Stimulated activated naive CD4-positive, alpha-beta T cell treated with Interleukin-2 at 50 U/mL for 16 hours (primary cell): ENCODE measurements at places on chromosomes 7 and 10.

DNA sequence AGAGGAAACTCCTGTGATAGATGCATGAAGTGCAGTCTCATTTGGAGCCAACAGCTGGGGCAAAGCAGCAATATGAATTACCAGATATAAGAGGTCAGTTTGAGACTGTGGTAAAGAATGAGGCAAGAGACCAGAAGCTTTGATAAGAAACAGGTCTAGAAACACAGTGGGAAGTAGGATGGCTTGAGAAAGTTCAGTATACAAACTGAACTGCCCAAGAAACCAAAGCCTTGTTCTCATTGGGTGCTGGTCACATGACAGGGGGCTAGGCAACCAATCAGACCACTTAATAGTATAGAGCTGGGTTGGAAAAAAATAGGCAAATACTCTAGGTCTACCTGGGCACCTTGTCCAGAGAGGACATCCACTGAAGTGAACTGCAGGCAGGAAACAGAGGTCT lies 46.2 kb upstream of the PLCE1 start:
- no peak for DNase-seq

- no peak for DNase-seq
These were observed 718.2 kb upstream of the PCDH15 start for GRCh38 chr10:55519264-55519663.

DNA sequence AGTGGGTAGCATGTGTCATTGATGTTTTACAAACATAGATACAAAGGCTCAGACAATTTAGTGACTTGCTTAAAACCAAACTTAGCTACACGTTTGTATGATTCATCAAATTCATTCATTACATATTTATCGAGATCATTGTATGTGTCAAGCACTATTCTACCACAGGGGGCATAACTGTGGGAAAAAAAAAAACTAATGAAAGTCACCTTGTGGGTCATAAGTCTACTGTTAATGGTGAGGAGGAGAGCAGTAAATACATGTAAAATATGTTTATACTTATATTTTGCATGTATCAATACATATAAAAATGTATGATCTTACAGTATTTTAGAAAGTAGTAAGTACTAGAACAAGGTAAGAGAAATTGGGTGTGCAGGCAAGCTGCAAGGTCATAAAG lies 933.8 kb downstream of the IPMK start:
- DNase-seq = no peak

GRCh38 chr10:92052741-92053140 lies 129.2 kb downstream of the BTAF1 start:
- DNase-seq = no peak

DNA sequence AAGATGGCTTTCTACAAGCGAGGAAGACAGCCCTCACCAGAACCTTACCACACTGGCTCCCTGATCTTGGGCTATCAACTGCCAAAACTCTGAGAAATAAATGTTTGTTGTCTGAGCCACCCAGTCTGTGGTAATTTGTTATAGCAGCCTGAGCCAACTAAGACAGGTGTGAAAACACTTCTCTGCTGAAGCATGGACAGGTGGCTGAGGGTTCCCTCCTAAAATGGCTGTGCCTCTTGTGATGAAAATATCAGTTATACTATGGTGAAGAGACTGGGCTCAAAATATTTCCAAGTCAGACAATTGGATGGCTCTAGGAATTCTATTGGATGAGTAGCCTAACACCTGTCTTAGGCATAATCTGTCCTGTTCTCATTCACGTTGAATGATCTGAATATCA lies 78.1 kb downstream of the CDK1 start:
- DNase-seq = no peak

DNA sequence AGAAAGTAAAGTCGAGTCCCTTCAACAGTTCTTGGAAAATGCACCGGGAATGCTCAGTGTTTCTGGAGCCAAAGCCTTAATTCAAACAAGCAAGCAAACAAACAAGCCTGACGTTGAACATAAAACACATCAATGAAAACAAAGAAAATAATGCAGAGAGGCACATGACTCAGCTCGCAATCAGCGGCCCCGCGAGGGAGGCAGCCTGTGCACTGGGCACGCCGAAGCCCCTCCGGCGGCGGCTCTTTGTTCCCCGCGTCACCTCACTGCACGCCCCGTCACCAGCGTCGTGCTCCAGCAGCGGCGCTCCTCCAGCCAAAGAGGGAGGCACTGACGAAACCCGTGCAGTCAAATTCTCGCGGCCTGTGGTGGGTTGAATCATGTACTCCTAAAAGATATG lies 151.5 kb downstream of the DNAJB6 start:
- DNase-seq = no peak

DNA sequence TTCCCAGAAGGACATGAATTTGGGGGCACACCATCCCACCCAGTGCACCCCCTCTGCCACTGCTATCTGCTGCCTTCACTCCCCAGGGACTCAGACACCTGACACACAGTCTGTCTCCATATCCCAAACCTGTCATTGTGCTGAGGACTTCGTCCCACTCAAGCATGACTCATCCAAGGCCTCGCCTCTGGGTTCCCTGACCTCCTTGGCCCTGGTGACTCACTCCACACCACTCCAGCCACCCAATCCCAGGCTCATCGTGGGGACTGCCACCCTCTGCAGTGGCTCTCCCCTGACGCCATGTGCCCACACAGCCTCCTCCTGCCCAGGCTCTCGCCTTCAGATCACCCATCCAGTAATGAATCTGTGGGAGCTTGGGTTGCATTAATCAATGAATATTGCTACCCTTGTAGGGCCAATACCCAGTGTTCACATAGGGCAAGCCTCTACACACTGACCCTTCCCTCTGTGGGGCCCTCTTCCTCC lies 6.6 kb upstream of the INSIG1 start:
- no peak for DNase-seq

DNA sequence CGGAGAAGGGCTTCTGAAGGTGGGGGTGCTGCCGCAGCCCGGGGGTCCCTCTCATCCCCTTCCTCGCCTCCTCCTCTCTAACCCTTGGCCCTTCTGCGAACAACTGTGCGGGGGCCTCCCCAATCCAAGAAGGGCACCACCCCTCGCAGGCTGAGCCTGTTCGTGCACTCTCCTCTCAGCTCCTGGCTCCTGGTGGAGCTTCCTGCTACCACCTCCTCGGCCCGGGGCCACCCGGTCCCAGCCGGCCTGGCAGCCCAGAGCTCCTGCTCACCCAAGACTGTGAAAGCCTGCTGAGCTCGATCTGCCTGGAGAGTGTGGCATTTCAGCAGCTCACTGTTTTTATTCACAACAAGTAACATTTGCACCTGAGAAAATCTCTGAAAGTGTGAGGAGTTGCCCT lies 2.4 kb downstream of the ADGRA1 start:
- no peak for DNase-seq

DNA sequence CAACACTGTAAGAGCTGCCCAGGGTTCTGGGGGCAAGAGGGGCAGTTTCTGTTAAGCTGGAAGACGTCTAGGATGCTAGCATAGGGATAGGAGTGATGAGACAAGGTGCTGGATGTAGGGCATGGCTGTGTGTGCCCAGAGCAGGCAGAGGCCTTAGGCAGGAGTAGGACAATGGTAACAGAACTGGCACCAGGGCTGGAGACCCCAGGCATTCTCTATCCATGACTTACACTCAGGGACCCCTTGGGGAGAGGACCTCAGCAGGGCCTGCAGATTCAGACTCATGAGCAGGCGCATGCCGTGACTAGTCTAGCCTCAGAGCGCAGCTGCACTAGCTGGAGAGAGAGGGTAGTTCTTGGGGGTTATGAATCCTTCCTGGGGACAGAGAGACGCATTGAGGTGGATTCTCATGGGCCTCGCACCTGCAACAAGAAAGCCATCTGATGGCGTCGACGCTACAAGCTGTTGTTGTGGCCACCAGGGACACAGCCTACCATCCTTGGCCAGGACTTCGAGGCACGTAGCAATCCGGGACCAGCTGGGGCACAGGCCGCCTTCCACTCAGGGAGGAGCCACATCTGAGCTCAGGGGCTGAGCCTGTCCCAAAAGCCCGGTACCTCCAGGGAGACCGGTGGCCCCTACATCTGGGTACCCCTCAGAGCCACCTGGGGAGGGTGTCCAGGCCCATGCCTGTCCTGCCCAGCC lies 474.1 kb downstream of the PTPRN2 start:
- no peak for DNase-seq

DNA sequence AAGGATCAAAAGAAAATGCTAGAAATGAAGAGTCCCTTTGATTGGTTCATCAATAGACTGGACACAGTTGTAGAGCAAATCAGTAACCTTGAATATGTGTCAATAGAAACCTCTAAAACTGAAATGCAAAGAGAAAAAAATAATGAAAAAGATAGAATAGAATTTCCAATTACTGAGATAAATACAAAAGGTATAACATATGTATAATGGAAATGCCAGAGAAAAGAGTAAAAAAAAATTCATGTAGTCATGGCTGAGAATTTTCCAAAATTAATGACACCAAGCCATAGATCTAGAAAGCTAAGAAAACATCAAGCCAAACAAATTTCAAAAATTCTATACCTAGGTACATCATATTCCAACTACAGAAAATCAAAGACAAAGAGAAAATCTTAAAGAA lies 62.0 kb upstream of the HGF start:
- no peak for DNase-seq

DNA sequence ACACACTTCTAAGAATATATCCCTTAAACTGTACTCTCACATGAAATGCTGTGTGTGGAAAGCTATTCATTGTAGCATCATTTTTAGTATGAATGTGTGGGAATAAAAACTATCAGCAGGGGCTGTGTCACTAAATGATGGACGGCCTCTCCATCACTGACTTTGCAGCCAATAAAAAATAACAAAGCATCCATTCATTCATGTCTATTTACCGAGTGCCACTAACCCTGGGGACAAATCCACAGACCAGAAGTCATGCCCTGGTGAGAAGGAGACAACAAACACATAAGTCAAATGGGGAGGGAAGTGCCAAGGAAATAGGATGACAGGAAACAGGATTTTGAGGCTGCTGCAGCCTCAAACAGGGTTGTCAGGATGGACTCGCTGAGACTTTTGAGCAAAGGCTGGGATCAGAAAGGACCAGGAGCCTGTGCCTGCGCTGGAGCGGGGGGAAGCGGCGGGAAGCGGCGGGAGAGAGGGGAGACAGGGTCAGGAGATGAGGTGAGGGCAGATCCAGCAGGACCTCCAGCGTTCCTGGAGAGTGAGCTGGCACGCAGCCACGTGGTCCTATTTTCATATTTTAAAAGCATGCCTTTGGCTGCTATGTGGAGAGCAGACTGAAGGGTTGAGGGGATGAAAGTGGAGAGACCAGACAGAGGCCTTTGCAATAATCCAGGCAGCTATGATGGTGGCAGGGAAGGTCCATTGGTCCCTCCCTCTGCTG lies 2.2 kb upstream of the NOM1 start:
- no peak for DNase-seq

DNA sequence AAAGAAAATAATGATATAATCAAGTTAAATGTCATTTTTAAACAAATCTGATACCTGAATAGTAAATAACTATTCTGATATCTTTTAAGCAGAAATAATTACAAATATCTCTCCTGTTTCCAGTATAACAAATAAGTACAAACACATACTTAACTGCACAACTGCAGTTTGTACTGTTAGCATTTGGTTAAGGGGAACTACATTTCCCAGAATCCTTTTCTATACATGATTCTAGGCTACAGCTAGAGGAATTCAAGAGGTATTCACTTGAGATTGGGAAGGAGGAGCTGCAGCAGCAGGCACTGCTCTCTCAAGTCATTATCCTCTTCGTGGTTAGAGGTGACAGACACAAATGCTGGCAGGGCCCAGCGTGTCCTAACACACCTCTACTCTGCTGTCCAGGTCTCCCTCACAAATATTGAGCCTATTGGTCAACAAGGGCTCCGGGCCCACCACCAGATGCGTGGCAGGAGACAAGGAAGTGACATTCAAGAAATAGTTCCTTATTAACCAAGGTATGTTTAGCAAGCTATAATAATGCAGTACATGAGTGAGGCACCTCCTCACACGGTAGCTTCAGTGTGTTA lies 255.1 kb upstream of the MKLN1 start:
- no peak for DNase-seq

GRCh38 chr7:85897967-85898366 lies 711.1 kb upstream of the SEMA3D start:
- no peak for DNase-seq

- no peak for DNase-seq
These were observed 124.2 kb downstream of the ARHGAP22 start for GRCh38 chr10:48480397-48481374.

GRCh38 chr10:27628621-27629020 lies 117.0 kb downstream of the MKX start:
- DNase-seq = no peak

DNA sequence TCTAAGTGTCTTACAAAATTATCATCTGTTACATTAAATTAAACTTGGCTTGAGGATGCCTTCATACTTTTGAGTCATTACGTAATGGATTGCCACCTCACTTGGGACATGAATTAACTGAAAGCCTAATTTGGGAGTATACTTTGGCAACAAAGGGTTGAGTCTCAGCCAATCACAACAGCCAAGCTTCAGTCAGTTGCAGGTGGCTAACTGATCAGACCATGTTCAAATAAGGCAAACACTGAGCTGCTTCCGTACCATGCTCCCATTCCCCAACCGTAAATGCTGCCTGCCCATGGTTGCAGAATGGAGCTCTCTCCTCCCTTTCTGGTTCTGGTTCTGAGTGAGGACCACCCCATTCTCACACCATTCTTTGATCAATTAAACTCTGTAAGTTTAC lies 92.9 kb upstream of the STK17A start:
- no peak for DNase-seq

DNA sequence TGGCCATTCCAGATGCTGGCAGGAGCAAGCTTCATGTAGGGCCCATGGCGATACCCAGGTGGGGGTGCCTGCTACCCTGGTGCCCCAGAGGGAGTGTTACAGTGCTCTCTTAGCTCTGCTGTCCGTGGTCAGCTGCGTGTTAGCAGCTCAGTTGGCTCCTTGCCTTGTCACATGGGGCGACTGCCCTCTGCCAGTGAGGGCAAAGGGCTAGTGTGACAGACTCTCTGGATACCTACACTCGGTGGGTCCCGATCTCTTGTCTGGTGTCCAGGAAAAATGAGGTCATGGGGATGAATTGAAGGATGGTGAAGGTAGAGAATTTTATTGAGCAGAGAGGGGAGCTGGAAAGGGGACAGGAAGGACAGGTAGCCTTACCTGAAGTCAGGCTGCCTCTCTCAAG lies 152.2 kb downstream of the CYP26A1 start:
- DNase-seq = no peak

DNA sequence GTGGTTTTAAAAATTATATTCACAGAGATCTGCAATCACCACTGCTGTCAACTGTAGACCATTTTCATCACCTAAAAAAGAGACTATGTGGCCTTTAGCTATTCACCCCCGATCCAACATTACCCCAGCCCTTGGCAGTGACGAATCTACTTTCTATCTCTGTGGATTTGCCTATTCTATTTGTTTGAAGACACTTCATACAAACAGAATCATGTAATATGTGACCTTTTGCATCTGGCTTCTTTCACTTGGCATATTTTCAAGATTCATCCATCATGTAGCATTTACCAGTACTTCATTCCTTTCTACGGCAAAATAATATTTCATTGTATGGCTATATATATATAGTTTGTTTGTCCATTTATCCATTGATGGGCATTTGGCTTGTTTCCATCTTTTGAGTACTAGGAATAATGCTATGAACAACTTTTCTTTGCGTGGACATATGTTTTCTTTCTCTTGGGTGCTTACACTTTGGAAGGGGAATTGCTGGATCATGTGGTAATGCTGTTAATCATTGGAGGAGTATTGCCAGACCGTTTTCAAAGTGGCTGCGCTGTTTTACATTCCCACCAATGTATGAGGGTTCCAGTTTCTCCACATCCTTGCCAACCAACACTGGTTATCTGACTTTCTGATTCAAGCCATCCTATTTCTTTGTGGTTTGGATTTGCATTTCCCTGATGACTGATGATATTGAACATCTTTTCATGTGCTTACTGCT lies 22.3 kb downstream of the ADAMTS14 start:
- no peak for DNase-seq

GRCh38 chr10:57964351-57964750 lies 303.3 kb downstream of the IPMK start:
- no peak for DNase-seq
